ENCODE measurements at places on chromosomes 12 and 14.

- no peak overlapping the region for H3K4me3 ChIP-seq
- no peaks in the 10 kb centered on the region for H3K36me3 ChIP-seq
- no peaks in the 10 kb centered on the region for H3K4me1 ChIP-seq
- no peak overlapping the region for H3K27ac ChIP-seq
These were observed 114.4 kb downstream of the VRK1 start for GRCh38 chr14:96911499-96912149.

DNA sequence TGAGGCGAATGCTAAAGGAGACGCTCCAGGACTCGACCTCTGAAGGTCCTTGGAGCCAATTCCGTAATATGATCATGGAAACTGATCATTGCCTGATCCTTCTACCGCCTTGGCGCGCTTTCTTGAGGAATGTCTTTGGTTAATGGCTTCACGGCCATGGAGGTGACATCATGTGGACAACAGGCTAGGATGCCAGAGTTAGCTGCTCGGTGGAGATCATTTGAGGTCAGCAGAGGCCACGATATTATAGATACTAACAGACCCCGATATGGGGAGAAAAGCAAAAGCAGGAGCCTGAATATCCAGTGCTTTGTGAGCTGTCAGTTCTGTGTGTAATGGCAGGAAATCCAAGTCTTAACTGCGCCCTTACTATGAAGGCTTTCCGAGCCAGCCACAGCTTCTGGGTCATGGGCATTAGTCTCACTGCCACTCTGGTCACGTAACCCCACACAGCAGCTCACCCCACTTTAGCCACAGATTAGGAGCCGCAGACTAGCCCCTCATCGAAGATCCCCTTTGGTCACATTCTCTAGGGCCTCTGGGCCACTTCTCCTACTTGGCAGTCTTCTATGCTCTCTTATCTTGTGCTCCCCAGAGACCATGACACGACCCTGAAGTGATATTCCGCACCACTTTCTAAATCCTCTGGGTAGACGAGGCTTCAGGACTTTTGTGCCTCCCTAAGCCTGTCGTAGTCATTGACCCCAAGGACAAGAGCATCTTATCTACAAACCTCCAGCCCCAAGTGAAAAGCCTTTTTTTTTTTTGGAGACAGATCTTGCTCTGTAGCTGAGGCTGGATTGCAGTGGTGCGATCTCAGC is 724 bp upstream of the CS start:
- peaks cover 38% of the 10 kb centered on the region for H3K4me1 ChIP-seq
- H3K27me3 ChIP-seq: no peaks in the 10 kb centered on the region
- H3K36me3 ChIP-seq: peaks cover 33% of the 10 kb centered on the region

GRCh38 chr12:132614861-132615578 is 3.6 kb upstream of the P2RX2 start:
- H3K36me3 ChIP-seq: no peaks in the 10 kb centered on the region
- peak; percentile 86 for DNase-seq
- peaks cover 5% of the 10 kb centered on the region for H3K4me1 ChIP-seq
- H3K27ac ChIP-seq: no peak overlapping the region

DNA sequence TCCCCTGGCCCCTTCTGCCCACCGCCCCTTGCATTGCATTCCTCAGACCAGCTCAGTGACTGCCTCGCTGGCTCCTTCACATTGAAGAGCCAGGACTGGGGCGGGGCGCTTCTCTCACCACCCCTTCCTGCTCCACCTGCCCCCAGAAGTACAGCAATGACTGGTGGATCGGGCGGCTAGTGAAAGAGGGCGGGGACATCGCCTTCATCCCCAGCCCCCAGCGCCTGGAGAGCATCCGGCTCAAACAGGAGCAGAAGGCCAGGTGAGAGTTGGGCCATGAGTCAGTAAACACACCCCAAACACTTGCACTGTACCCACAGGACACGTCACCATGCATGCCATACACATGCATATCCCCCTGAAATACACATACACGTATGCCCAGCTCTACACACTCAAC is 5.8 kb downstream of the CACNB3 start:
- DNase-seq: peak; percentile 79
- H3K27me3 ChIP-seq: no peaks in the 10 kb centered on the region
- H3K36me3 ChIP-seq: peaks cover 24% of the 10 kb centered on the region
- H3K27ac ChIP-seq: no peak overlapping the region

All from upper lobe of right lung (tissue), 1 donor.